Stimulated activated CD4-positive, alpha-beta T cell treated with anti-CD3 and anti-CD28 coated beads, Interleukin-1b, Interleukin-23, amount 100 ng/mL, for 1 hour (primary cell): ENCODE measurements at places on chromosomes 11 and 22.

DNA sequence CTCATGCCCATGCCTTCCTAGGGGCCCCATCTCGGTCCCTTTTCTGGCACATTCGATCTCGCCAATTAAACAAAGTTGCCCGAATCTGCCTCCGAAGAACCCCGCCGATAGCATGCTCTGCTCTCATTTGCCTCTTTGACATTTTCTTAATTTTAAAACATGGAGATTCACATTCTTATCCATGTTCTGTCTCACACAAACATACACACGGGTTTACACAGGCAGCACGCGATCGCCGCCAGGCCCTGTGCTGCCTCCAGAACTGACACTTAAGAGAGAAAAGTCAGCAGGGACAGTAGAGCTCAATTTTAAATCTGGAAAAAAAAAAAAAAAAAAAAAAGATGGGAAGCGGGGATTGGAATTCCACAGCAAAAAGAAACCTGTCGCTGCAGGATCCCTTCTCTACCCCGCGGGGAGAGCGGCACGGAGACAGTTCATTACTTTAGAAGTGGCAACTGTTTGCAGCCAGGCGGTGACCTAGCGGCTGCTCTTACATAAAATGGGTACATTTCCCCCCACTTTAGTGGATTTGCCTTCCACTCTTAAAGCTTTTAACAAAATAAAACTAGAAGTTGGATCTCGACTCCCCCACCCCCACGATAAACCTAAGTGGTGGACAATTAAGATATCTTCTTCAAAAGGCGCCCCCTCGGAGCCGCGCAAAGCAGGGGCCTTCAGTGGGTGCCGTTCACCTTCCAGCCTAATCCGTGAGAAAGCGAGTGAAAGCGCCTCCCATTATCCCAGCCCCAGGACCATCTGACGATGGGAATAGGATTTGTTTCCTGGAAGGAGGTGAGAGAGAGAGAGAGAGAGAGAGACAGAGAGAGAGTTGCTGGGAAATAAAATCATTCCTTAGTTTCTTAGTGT is 13.7 kb downstream of the PAX6 start:
- DNase-seq, result no peak

GRCh38 chr11:21104641-21105040 is 435.3 kb downstream of the NELL1 start:
- DNase-seq, result no peak

DNA sequence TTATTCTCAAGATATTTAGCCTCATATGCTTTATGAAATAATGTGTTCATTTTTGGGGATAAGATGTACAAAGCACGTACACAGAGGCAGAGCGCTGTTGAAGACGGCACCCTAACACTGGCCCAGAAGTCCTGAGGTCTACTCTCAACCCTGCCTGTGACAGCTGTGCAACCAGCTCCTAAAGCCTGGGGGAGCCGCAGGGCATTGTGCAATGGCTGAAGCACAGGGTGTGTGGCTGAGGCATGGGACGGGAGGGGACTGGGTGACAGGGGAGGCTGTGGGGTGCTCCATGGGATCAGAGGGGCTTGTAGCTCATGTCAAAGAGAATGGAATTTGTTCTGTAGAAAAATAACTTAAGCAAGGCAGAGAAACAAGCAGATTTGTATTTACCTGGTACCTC is 27.7 kb downstream of the FAM227A start:
- no peak for DNase-seq

- no peak for DNase-seq
Measured at GRCh38 chr11:118436639-118437207, 431 bp downstream of the KMT2A start.

DNA sequence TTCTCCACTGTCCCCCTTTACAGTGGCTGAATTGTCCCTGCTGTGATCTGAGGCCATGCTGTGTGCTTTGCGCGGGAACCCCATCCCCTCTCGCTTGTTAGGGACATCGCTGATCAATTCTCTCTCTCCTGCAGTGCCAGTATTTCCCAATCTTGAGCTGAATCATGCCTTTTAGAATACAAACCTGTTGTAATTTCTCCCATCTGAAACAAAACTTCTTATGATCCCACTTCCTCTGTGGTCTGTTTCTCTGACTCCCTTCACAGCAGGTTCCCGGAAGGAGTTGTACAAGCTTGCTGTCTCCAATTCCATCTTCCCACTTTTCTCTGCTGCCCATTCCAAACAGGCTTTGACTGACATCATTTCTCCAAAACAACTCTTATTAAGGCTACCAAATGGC is 16.8 kb downstream of the ADAMTS15 start:
- DNase-seq, result no peak

DNA sequence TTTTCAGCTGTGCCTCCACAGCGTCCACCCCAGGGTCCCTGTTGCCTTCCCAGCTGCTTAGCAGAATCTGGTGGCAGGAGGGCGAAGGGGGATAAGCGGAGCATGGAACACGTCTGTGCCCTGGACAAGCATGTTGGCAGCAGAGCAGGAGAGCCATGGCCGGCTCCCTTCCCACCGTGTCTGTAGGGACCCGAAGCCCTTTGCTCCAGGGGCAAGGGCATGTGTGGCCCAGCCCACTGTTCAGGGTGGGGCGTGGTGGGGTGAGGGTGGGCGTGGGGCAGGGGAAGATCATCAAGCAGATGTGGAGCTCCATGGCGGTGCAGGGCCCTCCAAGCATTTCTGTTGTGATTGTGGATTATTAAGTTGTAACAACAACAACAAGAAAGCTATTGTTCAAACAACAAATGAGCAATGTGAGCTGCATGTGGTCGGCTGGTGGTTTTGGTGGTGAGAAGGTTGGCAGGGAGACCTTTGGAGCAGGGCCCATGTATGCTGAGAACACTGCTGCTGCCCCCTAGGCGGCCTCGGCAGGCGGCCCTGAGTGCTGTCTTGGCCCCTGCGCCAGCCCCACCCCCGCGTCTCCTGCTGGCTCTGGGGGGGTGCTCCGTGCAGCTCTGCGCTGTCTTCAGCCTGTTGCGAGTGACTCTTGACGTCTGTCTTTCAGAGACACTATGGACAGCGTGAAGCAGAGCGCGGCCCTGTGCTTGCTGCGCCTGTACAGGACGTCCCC is 50.9 kb downstream of the AP2A2 start:
- DNase-seq, result no peak

DNA sequence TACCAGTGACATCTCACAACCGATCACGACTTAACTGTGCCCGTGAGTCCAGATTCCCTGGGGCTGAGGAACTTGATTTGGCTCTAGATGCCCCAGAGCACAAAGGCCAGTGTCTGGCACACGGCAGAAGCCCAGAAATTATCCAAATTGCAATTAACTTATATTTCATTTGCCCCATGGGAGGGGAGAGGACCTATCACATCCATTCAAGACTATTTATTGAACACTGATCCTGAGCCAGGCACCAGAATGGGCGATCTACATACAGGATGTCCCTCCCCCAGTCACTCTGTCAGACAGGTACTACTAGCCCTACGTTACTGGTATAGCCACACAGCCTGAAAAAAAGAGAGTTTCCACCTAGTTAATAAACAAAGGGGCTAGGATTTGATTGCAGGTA is 5.1 kb downstream of the DNAL4 start:
- DNase-seq, result no peak

DNA sequence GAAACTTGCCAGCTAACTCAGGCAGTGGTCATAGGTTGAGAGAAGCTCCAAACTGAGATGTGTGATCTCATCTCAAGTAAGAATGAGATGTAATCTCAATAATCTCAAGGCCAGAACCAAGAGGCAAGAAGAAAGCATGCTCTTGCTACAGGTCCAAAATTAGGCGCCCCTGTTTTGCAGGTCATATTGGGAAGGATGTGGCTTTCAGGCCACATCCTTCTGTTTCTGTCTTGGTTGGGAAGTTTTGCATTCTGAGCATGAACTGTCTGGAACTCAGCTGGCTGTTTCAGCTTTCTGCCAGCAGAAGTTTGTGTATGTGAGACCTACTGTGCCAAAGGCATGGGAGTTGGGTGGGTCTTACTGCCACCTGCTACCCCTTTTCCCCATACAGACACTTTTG is 67.5 kb upstream of the MS4A8 start:
- no peak for DNase-seq

DNA sequence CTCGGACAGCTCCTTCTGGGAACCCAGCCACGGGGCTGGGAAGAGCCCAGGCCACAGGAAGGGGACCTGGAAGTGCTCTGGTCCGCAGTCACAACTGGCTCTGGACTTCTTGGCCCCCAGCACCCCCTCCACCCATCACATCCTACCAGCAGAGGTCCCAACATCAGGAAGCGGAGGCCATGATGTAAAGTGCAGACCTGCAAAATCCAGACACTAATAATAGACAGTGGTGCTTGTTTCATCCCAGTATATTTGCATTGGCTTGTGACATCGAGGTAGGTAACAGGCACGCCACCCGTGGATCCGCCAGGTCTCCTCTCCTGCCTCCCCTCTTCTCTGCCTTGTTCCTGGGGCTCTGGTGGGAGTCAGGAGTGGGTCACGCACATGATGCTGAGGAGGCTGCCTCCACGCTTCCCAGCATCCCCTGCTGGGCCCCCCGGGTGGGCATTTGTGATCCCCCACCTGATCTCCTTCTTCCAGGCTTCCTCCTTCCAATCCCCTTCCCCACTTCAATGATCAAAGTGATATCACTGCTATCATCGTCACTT is 1454.0 kb downstream of the BRD1 start:
- DNase-seq, result no peak

- no peak for DNase-seq
Measured at GRCh38 chr11:125663910-125664309, 16.7 kb downstream of the ACRV1 start.

GRCh38 chr11:103920449-103920848 is 116.0 kb upstream of the DDI1 start:
- no peak for DNase-seq

GRCh38 chr22:26436903-26437515 is 7.9 kb downstream of the ASPHD2 start:
- DNase-seq, result no peak

GRCh38 chr11:64661614-64662013 is 61.4 kb downstream of the NRXN2 start:
- DNase-seq, result no peak

DNA sequence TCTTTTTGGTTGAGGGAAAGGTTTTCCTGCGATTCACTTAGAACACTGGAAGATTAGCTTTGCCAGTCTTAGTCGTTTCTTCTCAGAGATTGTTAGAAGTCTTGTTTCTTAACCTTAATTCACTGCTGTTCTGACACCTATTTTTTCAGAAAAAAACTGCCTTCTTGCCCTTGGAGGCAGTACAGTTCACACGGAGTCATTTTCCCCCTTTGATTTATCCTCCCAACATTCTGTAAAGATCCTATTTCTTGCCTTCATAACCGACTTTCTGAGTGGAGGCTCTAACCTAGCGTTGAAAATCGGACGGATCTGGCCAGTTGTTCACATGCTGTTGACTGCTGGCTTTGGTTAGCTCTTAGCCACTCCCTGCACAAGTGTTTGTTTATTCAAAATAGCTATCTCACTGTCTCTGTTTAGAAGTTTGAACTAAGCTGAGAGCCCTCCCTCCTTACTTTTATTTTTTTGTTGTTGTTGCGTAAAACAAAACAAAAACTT is 737 bp downstream of the BCL2L13 start:
- DNase-seq, result no peak

DNA sequence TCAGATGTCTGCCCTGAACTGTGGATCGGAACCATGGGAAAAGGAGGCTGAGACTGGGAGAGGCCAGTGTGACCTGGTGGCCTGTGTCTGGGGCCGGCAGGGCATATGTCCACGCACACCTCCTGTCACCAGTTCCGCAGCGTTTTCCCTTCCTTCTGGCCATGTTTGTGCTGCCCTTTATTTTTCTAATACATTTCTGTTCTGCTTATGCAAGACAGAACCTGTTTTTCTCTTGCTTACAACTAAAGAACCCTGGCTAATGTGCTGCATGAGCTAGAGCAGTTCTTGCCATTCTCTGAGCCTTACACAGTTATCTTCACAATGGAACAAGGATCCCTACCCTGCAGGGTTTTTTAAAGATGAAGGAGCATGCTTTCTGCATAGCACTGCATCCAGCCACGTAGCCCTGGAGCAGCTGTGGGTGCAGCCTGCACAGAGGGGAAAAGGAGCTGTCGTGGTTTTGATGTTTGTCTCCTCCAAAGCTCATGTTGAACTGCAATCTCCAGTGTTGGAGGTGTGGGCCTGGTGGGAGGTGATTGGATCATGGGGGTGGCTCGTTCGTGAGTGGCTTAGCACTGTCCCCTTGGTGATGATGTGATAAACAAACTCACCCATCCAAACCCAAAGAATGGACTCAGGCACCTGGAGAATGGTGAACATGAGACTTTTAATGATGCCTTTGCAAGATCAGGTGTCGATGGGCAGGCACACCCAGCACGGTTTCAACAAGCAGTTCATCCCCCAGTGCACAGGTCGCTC is 84.8 kb upstream of the SHANK2 start:
- no peak for DNase-seq

DNA sequence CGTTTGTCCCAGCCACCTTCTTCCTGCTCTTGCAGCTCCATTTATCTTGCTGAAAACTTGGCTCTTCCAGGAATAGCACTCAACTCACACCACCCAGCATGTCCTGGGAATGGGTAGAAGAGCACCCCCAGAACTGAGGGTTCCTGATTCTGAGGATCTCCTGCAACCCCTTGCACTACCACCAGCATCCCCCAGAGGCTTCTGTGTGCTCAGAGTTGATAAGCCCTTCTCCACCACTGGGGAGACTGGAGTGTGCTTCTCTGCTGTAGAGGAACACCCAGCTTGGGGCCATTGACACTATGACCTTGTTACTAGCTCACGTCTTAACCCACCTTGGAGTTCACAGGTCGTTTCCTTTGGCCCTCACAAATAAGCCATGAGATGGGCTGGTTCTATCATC is 121.0 kb downstream of the GRIK4 start:
- DNase-seq, result no peak

DNA sequence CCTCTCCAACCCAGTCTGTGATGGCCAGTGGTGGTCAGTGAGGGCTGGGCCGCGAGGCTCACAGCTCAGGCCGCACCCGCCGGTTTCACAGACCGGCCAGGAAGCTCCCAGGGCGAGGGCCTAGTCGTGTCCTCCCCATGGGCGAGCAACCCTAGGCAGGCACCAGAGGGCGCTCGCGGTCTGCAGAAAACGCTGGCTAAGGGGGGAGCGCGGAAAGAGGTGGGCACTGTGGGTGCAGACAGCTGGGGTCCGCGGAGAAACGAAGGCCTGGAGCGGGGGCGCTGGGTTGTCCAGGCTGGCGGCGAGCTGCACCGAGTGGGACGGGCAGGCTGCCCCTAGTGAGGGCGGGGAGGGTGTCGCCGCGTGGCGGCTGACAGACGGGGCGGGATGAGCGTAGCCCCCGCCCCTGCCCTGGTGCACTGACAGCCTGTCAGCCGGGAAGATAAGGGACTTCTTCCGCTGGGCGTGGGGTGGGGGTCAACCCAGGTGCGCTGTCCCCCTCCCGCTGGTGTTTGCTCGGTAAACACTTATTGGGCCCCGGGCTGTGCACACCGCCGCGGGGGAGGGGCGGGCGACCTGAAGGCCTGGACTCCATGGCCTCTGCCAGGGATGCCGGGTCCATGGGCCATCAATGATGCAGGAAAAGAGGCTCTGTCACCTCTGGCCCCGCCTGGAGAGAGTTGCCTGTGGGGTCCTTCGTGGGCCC is 7.5 kb downstream of the GP1BB start:
- DNase-seq, result peak; percentile 86

GRCh38 chr11:8586184-8586583 is 7.8 kb downstream of the STK33 start:
- no peak for DNase-seq

- no peak for DNase-seq
Measured at GRCh38 chr11:69447786-69448185, 33.7 kb upstream of the LINC01488 start.
